ENCODE measurements at places on chromosomes 7 and 10.

- peaks cover 2% of the 10 kb centered on the region for H3K36me3 ChIP-seq
- H3K4me3 ChIP-seq: no peak overlapping the region
- no peaks in the 10 kb centered on the region for H3K27me3 ChIP-seq
- DNase-seq: no peak
- peaks cover 2% of the 10 kb centered on the region for H3K4me1 ChIP-seq
- no peak overlapping the region for H3K27ac ChIP-seq
Observed at GRCh38 chr7:70098905-70099672, 500.8 kb downstream of the AUTS2 start.

DNA sequence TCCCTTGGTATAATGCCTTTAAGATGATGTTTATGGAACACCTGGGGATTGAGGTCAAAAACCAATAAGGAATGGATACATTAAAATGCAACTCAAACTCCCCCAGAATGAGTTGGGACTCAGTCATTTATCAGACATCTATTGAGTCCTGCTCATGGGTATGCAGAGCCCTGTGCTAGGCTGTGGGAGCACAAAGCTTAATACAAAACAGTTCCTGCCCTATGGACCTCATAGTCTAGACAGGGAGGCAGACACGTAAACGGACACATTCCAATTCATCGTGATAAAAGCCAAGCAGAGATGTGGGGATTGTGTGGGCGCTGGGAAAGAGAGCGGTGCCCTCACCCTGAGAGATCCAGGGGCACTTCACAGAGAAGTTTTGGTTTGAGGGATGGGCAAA is 181.7 kb downstream of the PTEN start:
- no peak for DNase-seq
- no peak overlapping the region for H3K27ac ChIP-seq
- no peak overlapping the region for H3K4me3 ChIP-seq
- H3K36me3 ChIP-seq: no peaks in the 10 kb centered on the region
- peaks cover 5% of the 10 kb centered on the region for H3K4me1 ChIP-seq
- no peaks in the 10 kb centered on the region for H3K27me3 ChIP-seq

DNA sequence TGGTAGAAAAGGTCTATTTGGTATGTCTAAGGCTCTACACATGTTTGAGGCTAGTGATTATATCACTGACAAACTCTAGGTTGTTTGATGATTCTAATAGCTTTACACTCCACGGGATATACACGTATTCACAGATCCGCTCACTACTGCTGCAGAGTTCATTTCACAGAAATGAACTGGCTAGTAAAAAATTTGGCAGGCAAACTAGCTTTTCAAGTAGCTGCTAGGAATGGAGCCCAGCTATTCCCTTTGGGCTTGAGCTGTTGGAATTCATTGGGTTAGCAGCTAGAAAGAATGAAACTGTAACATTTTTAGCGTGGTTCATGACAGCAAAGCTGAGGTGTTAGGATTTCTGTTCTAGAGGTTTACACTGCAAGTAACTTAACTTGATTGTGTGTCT is 37.6 kb downstream of the R3HCC1L start:
- no peak overlapping the region for H3K4me3 ChIP-seq
- H3K36me3 ChIP-seq: peaks cover 30% of the 10 kb centered on the region
- H3K27me3 ChIP-seq: no peaks in the 10 kb centered on the region
- peaks cover 21% of the 10 kb centered on the region for H3K4me1 ChIP-seq
- no peak for DNase-seq
- H3K27ac ChIP-seq: no peak overlapping the region

- peak overlapping the region; percentile 85 for H3K4me3 ChIP-seq
- peaks cover 3% of the 10 kb centered on the region for H3K36me3 ChIP-seq
- no peak for DNase-seq
Observed at GRCh38 chr10:30433306-30433729, 666 bp upstream of the MAP3K8 start.

GRCh38 chr7:78334426-78334825 is 535.9 kb downstream of the PHTF2 start:
- DNase-seq: no peak
- no peaks in the 10 kb centered on the region for H3K36me3 ChIP-seq
- H3K27me3 ChIP-seq: peaks cover 2% of the 10 kb centered on the region
- H3K4me1 ChIP-seq: no peaks in the 10 kb centered on the region
- no peak overlapping the region for H3K4me3 ChIP-seq
- H3K27ac ChIP-seq: no peak overlapping the region

DNA sequence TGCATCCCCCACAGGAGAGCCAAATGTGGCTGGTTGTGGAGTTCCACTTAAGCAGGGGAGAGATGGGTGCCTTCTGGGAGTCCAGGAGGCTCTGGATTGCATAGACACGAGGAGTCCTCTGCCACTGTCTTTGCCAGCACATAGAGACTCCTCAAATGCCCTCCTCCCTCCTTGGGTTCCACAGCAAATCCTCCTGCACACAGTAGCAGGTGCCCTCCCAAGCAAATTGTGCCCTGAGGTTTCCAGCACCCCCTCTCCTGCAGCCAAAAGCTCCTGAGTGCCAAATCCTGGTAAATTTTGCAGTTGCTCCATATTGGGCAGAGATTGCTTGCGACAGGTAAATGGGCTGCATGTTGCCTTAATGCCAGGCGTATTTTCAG is 5.8 kb downstream of the EVX1 start:
- no peaks in the 10 kb centered on the region for H3K36me3 ChIP-seq
- peaks cover 24% of the 10 kb centered on the region for H3K4me1 ChIP-seq
- DNase-seq: no peak
- H3K27me3 ChIP-seq: peaks cover 47% of the 10 kb centered on the region

DNA sequence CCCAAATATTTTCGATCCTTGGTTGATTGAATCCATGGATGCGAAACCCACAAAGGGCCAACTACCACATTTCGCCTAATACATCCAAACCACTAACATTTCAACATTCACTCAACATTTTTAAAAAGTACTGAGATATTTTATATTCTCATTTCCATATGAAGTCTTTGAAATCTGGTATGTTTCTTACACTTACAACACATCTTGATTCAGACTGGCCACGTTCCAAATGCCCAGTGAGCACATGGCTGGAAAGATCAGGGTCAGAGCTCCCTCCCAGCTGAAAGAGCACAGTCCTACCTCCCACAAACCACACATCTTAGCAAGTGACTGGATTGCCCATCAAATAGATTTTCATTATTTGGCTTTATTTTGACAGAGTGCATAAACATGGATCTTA is 18.9 kb downstream of the NCAPG2 start:
- no peak overlapping the region for H3K27ac ChIP-seq
- H3K27me3 ChIP-seq: no peaks in the 10 kb centered on the region
- no peak for DNase-seq
- peaks cover 8% of the 10 kb centered on the region for H3K36me3 ChIP-seq
- no peak overlapping the region for H3K4me3 ChIP-seq

DNA sequence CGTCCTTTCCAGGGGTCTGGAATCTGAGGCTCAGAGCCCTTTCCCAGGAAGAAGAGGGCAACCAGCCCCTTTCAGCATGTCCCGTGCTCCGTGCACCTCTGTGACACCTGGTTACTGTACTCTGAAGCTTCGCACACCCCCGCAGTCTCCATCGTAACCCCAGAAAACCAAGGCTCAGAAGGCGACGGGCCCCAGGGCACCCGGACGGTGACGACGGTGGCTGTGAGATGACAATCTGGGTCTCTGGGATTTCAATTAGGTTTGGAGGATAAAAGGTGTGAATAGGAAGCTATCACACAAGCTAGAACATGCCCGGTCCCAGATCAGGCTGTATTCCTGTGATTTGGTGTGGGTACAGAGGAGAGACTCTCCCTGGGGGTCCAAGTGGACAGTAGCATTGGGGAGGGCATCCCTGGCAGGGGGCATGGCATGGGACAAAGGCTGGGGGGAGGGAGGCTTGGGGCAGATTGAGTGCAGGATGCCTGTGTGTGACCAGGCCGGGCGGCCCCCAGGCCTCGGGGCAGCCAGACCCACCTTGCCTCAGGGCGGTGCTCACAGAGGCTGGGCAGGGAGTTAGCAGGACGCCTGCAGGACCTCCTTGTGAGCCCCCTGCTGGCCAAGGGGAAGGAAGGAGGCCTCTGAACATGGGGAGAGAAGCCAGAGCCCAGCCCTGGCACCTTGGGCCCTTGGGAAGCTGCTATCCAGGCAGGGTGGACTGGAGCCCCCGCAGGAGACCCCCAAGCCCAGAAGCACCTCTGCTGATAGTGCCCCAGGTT is 23.4 kb upstream of the PSMG3 start:
- no peak for DNase-seq
- no peak overlapping the region for H3K27ac ChIP-seq
- H3K36me3 ChIP-seq: no peaks in the 10 kb centered on the region
- peaks cover 26% of the 10 kb centered on the region for H3K4me1 ChIP-seq
- peaks cover 39% of the 10 kb centered on the region for H3K27me3 ChIP-seq
- no peak overlapping the region for H3K4me3 ChIP-seq

GRCh38 chr10:87880336-87880735 is 16.9 kb downstream of the PTEN start:
- DNase-seq: no peak
- no peak overlapping the region for H3K27ac ChIP-seq
- peaks cover 21% of the 10 kb centered on the region for H3K36me3 ChIP-seq
- no peak overlapping the region for H3K4me3 ChIP-seq

GRCh38 chr10:123459371-123460091 is 206.6 kb upstream of the GPR26 start:
- no peak for DNase-seq
- peaks cover 4% of the 10 kb centered on the region for H3K27me3 ChIP-seq
- H3K27ac ChIP-seq: no peak overlapping the region
- peaks cover 9% of the 10 kb centered on the region for H3K4me1 ChIP-seq
- no peak overlapping the region for H3K4me3 ChIP-seq

DNA sequence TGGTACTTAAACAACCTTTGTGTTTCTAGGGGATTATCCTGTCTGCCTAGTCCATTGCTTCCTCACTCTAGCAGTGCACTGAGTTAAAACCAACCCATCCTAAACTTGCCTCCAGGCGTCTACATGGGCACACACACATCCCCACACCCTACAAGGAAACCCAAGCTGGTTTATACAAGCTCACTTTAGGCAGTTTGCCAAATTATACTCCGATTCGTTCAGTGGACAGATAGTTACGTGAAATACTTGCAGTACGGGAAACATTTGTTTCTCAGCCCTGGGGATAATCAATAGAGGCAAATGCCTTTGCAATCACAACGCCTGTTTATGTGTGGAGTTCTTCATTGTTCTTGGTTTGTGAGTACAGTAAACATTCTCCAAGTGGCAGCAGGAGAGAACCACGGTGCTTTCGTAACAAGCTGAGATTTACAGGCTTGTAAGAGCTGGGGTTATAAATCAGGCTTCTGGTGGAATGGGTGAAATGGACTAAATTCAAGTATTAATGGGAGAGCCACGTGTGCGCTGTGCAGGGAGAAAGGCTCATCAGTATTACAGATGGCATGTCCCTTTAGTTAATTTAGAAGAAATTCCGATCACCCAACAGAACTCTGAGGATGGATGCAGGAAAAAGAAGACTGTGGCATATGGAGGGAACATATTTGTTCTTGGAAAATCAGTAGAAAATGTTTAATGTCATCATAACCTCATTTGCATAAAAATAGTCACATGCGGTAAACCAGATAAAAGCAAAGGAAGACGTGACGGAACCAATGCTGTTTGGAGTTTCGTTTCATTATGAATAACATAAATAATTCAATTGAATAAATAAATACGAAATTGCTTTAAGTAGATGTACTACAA is 217.1 kb downstream of the GALNT17 start:
- no peak overlapping the region for H3K27ac ChIP-seq
- H3K27me3 ChIP-seq: no peaks in the 10 kb centered on the region
- DNase-seq: no peak
- no peak overlapping the region for H3K4me3 ChIP-seq

All from memory B cell (primary cell).